Activated CD4-positive, alpha-beta memory T cell treated with anti-CD3 and anti-CD28 coated beads, Interleukin-2, amount 10 ng/mL, durations not matched to agents 7 days and 5 days (primary cell): ENCODE measurements at places on chromosomes 4 and X. TPM values are rescaled to one million over a fixed set of nuclear protein-coding genes. Genes with fewer than 3 reads are reported as not detected.
A peak's percentile ranks its signal among the peaks of the same experiment; 100 is the strongest.

SSX4B gene
- not detected for total RNA-seq

NALF2 gene
- 0.20 TPM for total RNA-seq

USP17L17 gene
- total RNA-seq = not detected

TMEM184C gene
- 18.8 TPM for total RNA-seq

SLC34A2 gene
- total RNA-seq = not detected

ENPP6 gene
- 3.0 TPM for total RNA-seq

GRCh38 chr4:46937493-46937892, 28.4 kb upstream of the COX7B2 start:
- no peaks in the 10 kb centered on the region for H3K27me3 ChIP-seq
- DNase-seq = no peak
- no peak overlapping the region for H3K4me3 ChIP-seq
- no peak overlapping the region for H3K27ac ChIP-seq
- H3K36me3 ChIP-seq = no peaks in the 10 kb centered on the region

GRCh38 chrX:123436512-123437136, 252.5 kb downstream of the GRIA3 start:
- H3K27me3 ChIP-seq = no peaks in the 10 kb centered on the region
- no peak overlapping the region for H3K4me3 ChIP-seq
- H3K4me1 ChIP-seq = no peaks in the 10 kb centered on the region
- H3K36me3 ChIP-seq = no peaks in the 10 kb centered on the region
- DNase-seq = no peak
- H3K27ac ChIP-seq = no peak overlapping the region

- H3K4me1 ChIP-seq = peaks cover 26% of the 10 kb centered on the region
- H3K36me3 ChIP-seq = no peaks in the 10 kb centered on the region
- peak overlapping the region; percentile 10 for H3K4me3 ChIP-seq
- H3K27me3 ChIP-seq = no peaks in the 10 kb centered on the region
- H3K27ac ChIP-seq = peak overlapping the region; percentile 40
- no peak for DNase-seq
Observed at GRCh38 chr4:87499403-87500091, 29.6 kb downstream of the SPARCL1 start.

DNA sequence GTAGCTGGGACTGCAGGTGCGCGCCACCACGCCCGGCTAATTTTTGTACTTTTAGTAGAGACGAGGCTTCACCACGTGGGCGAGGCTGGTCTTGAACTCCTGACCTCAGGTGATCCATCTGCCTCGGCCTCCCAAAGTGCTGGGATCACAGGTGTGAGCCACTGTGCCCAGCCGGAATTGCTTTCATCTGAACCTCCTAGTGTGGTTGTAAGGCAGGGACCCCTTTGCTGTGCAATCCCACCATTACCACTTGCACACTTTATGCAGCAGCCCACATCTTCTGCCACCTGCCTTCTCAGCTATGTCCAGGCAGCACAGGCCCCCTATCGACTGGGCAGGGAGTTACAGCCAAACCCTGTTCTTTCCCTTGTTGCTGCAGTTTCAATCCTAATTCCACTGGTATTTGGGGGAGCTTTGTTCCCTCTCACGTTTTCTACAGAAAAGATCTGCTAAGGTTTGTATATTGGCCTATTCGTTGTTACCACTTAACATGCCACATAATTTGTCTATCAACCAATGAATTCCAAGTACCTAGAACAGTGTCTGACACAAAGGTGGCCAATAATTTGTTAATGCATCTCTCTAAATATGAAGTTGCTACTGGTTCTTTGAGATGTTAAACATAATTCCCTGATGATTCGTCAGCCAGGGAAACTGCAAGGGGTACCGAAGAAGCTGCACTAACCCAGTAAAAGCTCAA, 6.5 kb downstream of the RPL39 start:
- H3K27ac ChIP-seq = peak overlapping the region; percentile 45
- peaks cover 48% of the 10 kb centered on the region for H3K36me3 ChIP-seq
- H3K4me1 ChIP-seq = peaks cover 46% of the 10 kb centered on the region
- H3K27me3 ChIP-seq = no peaks in the 10 kb centered on the region
- DNase-seq = peak; percentile 56

- no peak overlapping the region for H3K4me3 ChIP-seq
- H3K4me1 ChIP-seq = peaks cover 49% of the 10 kb centered on the region
- no peaks in the 10 kb centered on the region for H3K27me3 ChIP-seq
Observed at GRCh38 chrX:136196691-136197155, 49.4 kb downstream of the FHL1 start.

GRCh38 chrX:47637546-47638195, 7.9 kb upstream of the CFP start:
- no peaks in the 10 kb centered on the region for H3K27me3 ChIP-seq
- peaks cover 59% of the 10 kb centered on the region for H3K36me3 ChIP-seq
- peak overlapping the region; percentile 52 for H3K4me3 ChIP-seq
- peak overlapping the region; percentile 44 for H3K27ac ChIP-seq
- H3K4me1 ChIP-seq = peaks cover 22% of the 10 kb centered on the region

DNA sequence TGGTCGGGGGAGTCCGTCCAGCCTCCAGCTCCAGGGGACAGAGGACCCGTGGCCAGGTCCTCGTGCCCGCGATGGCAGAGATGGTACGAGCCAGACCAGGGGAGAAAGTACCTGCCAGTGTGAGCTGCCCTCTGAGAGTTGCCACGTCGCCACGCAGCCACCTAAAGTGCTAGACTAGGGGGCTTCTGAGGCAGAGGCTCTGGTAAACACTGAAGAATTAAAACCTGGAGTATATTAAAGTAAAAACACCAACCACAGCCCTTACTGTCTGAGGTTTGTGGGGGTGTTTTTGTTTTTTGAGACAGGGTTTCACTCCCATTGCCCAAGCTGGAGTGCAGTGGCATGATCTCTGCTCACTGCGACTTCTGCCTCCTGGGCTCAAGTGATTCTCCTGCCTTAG, 60.1 kb upstream of the SORCS2 start:
- no peaks in the 10 kb centered on the region for H3K27me3 ChIP-seq
- no peaks in the 10 kb centered on the region for H3K36me3 ChIP-seq
- H3K4me1 ChIP-seq = peaks cover 2% of the 10 kb centered on the region

DNA sequence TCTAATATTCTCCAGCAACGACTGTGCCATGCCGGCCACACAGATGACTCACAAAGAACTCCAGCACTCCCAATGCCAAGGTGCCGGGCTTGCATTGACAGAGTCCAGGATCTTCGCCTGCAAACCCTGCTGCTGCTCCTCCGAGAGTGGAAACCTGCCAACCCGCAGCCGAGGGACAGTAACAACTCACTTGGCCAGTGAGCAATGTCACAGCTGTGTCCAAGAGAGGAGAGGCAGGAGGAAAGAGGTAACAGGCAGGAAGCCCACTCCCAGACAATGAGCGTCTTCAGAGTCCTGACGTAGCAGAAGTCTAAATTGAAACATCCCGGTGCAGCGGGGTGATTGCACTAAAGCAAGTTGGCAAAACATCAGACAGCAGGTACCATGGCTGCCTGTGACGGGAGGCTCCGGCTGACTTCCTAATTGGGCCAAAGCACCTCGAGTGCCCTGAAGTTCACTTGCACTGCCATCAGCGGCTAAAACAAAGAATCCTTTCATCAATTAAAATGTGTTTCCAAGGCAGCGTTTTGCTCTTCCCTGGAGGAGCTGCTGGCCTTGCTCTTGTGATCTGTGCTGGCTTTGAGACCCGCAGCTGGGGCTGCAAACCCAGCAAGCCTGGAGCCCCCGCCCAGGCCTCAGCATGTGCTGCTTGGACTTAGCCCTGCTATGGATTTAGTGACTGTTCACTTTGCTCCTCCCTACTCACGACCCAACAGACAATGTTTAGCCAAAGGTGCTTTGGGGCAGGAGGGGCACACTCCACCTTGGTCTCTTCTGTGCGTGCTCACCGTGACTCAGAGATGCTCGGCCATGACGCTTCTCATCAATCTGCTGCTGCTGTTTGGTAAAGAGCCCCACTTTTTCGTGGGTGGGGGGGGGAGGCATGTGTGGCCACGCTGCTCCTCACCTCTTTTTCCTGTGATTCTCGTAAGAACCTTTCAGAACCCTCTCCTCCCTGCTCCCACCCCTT, 36.5 kb downstream of the DCTD start:
- DNase-seq = no peak
- H3K36me3 ChIP-seq = peaks cover 29% of the 10 kb centered on the region

DNA sequence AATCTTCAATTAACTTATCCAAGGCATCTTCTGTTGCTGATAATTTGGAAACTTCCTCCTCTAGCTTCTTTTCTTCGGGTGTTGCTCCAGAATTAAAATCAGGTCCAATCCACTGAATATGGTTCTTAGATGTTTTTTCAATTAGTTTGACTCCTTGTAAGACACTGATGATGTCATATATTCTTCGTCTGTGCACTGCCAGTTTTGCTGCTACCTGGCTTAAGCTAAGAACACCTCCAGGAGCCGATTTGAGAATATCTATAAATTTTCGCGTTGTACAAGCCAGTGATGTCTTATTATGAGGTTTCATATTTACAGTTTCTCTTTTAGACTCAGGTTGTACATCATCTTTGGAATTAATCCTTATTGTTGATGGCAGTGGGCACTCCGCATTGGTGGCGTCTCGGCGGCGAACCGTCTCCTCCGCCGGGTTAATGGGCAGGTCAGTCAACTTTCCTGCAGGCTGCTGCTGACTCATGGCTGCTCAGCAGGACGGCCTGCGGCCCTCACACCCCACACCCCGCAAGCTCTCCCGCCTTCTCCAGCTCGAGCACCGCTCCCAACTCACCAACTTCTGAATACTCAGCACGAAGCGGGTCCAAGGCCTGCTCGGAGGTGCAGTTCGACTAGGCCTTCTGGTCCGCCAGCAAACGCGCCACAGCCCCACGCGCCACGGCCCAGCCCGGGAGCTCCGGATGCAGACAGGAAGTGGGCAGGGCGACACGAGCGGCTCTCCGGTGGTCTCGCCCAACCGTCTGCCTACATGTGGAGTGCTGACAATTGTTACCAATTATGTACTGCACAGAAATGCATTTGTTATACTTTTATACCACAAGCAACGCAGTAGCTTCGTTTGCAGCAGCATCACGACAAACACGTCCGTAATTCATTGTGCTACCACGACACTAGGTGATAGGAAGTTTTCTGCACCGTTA, 49.2 kb upstream of the FHL1 start:
- H3K27ac ChIP-seq = no peak overlapping the region
- no peak for DNase-seq
- no peaks in the 10 kb centered on the region for H3K27me3 ChIP-seq
- no peak overlapping the region for H3K4me3 ChIP-seq

GRCh38 chr4:74619931-74620702, 174.2 kb downstream of the BTC start:
- H3K27me3 ChIP-seq = peaks cover under 1% of the 10 kb centered on the region
- no peak overlapping the region for H3K27ac ChIP-seq
- H3K4me3 ChIP-seq = no peak overlapping the region
- H3K4me1 ChIP-seq = peaks cover 6% of the 10 kb centered on the region
